ENCODE measurements at places on chromosomes 5 and 9.

DNA sequence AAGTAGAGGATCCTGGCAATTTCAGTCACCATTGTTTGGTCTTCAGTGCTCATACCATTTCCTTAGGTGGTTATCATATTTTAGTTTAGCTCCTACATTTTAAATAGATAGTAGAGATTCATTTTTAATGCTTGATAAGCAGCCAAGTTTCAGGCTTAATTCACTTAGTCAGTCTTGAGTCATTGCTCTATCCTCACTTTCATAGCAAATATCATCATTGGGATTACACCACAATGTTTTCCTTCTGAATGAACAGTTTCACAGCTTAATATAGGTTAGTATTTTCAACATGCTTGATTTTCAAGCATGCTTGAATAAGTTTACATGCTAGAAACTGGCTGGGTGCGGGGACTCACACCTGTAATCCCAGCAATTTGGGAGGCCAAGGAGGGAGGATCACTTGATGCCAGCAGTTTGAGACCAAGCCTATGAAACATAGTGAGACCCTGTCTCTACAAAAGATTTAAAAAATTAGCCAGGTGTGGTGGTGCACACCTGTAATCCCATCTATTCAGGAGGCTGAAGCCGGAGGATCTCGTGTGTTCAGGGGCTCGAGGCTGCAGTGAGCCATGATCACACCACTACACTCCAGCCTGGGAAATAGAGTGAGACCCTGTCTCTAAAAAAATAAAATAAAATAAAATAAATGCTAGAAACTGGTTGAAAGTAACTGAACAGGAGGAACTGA is 339.9 kb downstream of the ADGRV1 start:
- DNase-seq = no peak

- DNase-seq = no peak
Observed at GRCh38 chr9:89743573-89744254, 138.9 kb downstream of the GADD45G start.

GRCh38 chr5:110590187-110590586 is 136.3 kb downstream of the TMEM232 start:
- DNase-seq = no peak

DNA sequence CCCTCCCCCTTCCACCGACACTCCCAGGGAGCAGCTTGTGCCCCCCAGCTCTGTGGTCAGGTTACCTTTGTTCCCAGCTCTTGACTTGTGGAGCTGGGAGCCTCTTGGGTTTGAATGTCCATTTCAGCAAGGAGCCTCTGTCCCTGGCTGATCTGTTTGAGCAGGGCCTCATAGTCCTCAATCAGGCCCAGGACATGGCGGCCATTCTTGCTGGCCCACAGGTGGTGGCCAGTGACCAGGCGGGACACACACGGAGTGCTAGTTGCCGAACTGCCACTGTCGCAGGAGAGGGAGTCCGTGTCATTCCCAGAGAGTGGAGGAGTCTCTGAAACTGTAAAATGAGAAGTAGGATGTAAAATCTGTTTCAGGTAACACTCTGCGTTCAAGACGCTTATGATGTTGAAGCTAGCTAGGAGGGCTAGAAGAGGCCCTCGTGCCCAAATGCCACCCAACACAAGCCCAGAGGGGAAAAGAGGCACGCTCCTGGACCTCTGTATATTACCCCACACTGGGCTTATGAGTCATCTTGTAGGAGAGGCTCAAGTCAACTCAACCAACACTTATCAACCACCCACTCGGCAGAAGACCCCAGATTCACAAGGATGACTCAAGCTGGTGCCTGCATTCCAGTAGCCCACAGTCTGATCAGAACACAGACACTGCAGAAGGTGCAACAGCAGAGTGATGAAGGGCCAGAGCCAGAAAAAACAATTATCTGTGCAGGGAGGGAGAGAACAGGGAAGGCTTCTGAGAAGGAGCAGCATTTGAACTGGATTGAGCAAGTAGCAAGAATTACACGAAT is 177.0 kb downstream of the CDK5RAP2 start:
- DNase-seq = peak; percentile 7

- DNase-seq = no peak
Observed at GRCh38 chr5:149796836-149797235, 66.7 kb downstream of the PPARGC1B start.

- peak; percentile 46 for DNase-seq
Observed at GRCh38 chr5:1111727-1112289, at the start of gene SLC12A7. Gene SLC12A7, minus strand, starts transcription at chr5:1112063. Its CDS starts 72 bp downstream, at chr5:1111991.

DNA sequence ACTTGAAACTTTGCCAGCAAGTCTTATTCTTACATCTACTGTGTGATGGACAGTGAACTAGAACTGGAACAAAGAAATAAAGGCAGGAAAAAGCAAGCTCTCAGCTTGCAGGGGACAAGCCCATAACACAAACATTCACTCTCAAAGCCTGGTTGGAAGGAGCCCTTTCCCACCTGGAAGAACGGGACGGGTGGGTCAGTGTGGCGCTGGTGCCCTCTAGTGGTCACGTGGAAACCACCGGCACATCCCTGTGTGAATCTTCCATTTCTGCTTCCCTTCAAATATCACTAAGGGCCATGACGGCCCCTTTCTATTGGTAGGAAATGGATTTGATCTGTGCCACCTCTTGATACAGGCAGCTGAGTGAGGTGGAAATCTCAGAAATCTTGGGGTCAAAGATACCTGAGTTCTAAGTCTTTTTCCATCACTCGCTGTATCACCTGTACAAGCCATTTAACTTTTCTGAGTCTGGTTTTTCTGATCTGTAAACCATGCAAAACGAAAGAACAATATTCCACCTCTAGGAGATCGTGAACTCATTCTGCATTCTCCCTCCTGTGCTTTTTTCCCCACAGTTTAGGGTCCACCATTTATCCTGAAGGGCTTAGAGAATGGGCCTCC is 211.6 kb downstream of the MSX2 start:
- DNase-seq = peak; percentile 5

DNA sequence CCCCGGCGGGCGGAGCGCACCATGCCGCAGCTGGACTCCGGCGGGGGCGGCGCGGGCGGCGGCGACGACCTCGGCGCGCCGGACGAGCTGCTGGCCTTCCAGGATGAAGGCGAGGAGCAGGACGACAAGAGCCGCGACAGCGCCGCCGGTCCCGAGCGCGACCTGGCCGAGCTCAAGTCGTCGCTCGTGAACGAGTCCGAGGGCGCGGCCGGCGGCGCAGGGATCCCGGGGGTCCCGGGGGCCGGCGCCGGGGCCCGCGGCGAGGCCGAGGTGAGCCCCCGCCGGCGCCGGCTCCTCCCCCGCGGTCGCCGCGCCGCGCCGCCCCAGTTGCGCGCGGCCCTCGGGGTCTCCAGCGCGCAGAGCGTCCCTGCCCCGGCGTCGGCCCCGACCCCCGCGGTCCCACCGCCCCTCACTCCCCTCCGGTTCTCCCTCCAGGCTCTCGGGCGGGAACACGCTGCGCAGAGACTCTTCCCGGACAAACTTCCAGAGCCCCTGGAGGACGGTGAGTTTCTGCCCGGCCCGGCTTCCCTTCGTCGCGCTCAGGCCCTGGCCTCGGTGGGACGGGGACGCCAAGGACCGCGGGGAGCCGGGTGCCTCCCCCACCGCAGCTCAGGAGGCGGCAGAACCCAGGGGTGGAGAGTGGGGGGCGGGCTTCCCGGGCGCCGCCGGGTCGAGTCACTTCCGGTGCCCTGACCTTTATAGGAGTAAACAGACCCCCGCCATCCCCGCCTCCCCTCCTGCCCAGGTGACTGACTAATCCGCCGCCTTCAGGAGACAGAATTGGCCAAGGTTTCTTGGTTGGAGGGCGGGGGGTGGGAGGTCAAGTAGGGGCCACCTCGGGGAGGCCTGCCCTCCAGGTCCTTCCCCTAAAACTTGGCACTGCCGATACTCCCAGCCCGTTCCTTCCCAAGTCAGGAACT is 665 bp downstream of the TCF7 start:
- DNase-seq = peak; percentile 71

GRCh38 chr9:104088416-104088815 is 5.7 kb upstream of the SMC2 start:
- no peak for DNase-seq

- no peak for DNase-seq
Observed at GRCh38 chr5:1652873-1653697, 129.3 kb upstream of the LPCAT1 start.

DNA sequence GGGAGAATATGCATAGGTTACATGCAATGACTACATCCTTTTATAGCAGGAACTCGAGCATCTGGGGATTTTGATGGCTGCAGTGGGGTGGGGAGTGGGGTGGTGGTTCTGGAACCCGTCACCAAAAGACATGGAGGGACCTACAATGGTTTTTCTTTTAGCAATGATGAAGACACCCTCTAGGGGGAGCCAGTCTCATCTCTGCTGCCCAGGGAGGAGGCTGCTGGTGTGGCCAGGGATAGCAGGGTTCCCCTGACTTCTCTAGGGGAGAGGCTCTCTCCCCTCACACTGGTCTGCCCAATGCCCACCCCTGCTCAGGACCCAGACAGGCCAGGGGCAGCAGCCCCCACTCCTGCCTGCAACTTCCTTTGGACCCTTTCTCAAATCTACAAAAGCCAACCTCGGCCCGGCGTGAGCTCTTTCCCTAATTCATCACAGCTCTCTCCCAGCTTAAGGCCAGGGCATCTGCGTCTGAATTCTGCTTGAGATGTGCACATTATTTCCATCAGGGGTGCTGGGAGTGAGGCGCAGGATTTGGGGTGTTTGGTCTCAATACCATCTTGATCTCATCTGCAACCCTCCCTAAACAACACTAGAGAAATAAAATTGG is 73.6 kb upstream of the RETREG1 start:
- no peak for DNase-seq

GRCh38 chr5:1723957-1724821 is 75.4 kb downstream of the MRPL36 start:
- no peak for DNase-seq

- no peak for DNase-seq
Observed at GRCh38 chr9:117359910-117360309, 54.9 kb downstream of the ASTN2 start.

- DNase-seq = no peak
Observed at GRCh38 chr5:162996053-162996452, 441.3 kb upstream of the CCNG1 start.

- DNase-seq = no peak
Observed at GRCh38 chr5:99033014-99033900, 104.5 kb upstream of the CHD1 start.

DNA sequence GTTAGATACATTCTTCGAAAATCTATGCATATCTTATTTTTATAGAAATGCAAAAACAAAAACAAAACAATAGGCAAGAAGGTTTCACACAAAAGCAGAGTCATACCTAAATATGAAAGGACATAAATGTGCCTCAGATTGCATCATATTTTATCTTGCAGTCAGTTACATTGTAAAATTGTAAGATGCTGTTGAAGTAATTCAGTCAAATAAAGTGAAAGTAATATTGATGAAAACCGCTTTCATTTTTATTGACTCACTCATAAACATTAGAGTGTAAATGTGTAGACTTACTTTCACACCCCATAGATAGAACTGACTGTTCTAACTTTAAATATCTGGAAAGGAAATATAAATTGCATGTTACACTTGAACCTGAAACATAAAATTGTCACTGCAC is 931.5 kb upstream of the NUDT12 start:
- DNase-seq = no peak

DNA sequence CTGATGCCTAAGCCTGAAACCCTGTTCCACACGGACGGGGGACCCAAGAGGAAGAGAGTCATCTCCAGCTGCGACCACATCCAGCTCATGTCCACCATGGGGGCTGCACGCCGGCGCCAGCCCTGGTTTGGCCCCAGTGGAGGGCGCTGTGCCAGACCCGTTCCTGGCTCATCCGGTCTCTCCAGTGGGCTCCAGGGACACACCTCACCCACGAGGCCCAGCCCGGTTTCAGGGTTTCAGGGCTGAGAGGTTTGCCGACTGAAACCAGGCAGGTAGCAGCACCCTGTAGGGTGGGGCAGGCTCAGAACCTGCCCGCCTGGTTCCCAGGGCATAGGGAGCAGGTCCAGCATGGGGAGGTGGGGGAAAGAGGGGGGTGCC is 71.4 kb upstream of the STXBP1 start:
- no peak for DNase-seq

- DNase-seq = no peak
Observed at GRCh38 chr5:56585461-56585860, 229.9 kb upstream of the MAP3K1 start.

GRCh38 chr5:143431789-143432188 is 28.3 kb upstream of the NR3C1 start:
- DNase-seq = peak; percentile 56

- DNase-seq = no peak
Observed at GRCh38 chr5:1027631-1028441, 19.2 kb downstream of the NKD2 start.

GRCh38 chr5:154850255-154851062 is at the start of gene FAXDC2:
Gene FAXDC2, minus strand, starts transcription at chr5:154850603. Its CDS starts 12,425 bp downstream, at chr5:154838178.
- no peak for DNase-seq

DNA sequence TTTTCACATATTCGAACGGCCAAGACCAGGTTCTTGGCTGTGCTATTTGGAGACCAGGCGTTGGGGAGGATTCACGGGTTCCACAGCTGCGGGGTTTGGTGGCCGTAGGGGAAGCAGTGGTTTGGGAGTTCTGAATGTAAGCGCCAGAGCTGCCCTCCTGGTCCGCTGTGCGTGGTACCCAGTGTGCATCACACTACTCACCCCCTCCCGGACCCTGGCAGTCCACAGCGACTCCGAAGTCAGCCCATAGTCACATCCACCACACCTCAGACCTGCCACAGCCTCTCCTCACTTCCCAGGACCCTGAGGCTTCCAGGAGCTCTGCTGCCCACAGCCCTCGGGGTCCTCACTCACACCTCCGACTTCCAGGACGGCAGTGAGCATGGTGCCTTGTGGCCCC is 26.8 kb downstream of the AMBP start:
- no peak for DNase-seq

- no peak for DNase-seq
Observed at GRCh38 chr5:135208903-135209721, 175.1 kb upstream of the PITX1 start.

- DNase-seq = no peak
Observed at GRCh38 chr5:147530530-147531389, 20.9 kb upstream of the DPYSL3 start.

GRCh38 chr5:143161885-143162540 is 241.5 kb downstream of the NR3C1 start:
- DNase-seq = no peak

DNA sequence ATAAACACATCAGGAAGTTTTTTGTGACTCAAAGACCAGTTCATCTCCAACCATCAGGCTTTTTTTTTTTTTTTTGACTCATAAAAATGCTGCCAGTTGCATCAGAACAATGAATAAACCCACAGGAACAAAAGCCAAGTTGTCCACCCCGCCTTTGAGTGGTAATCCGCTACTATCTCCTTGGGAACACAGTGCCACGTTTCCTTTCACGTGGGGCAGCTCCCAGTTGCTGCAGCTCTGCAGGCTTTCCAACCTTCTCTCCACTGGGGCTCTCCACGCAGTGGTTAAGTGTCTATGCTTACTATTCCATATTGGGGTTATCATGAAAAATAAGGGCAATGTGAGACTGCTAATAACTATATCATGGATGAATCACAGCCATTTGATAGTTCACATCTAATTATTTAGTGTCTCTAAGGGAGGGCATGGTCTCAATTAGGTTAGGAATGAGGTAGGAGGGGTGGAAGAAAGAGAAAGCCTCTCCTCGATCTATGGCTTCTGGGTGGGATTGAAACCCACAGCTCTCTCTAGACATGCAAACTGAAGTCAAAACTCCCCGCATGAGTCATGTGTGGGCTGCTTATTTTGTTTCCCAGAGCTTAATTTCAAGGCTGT is 55.8 kb upstream of the ACTBL2 start:
- DNase-seq = no peak

GRCh38 chr5:152634586-152634985 is 229.5 kb upstream of the NMUR2 start:
- DNase-seq = no peak

GRCh38 chr5:57370376-57370775 is 112.2 kb downstream of the ACTBL2 start:
- DNase-seq = no peak

- no peak for DNase-seq
Observed at GRCh38 chr5:36495611-36496010, 110.8 kb upstream of the SLC1A3 start.

Measured in stimulated activated CD8-positive, alpha-beta memory T cell treated with anti-CD3 and anti-CD28 coated beads, Interleukin-7, amount 100 ng/mL, for 48 hours (primary cell).